ENCODE measurements at places on chromosomes 1 and 21.

DNA sequence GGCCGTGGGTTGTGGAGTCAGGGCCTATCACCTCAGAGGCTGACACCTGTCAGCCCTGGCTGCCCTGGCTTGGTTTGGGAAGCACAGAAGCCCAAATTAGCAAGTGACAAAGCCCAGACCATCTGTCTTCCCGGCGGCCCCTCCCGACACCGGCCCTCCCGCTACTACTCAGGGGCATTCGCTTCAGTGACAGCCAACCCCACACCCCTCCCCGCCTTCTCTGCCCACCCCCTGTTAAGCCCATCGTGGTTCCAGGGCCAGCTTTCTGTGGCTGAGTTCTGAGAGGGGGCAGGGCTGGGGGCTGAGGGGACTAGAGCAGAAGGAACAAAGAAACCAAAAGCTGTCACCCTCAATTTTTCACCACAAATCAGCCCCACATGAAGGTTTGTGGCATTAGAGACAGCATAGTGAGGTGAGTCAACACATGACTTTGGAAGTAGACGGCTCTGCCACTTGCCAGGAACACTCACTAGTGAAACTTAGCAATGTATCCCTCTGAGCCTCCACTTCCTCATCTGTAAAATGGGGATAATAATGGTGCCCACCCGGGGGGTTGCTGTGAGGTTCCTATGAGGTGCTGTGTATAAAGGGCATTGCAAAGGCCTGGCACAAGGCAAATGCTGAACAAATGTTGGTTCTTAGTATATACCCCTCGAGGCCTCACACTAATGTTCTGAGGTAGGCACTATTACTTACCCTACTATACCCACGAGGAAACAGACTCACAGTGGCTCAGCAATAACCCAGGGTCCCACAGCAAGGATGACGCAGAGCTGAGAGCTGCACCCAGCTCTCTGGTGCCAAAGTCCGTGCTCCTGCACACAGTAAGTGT lies 5.2 kb upstream of the TNNI1 start:
- DNase-seq, result no peak

DNA sequence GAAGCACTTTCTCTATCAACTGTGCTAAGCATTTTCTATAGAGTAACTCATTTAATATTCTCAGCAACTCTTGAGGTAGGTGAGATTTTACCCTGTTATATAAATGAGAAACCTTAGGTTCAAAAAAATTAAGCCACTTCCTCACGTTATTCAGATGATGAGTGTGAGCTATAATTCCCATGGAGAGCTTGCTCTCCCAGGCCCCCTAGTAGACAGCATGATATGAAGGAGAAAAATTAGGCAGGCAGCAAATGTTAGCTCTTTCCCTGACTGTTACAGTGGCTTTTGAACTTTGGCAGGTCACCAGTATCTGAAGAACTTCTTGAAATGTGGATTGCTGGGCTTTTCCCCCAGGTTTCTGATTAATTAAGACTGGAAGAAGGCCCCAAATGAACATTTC lies 753.1 kb downstream of the NCAM2 start:
- DNase-seq, result no peak

GRCh38 chr1:98949166-98949565 lies 55.5 kb downstream of the PLPPR5 start:
- no peak for DNase-seq

- no peak for DNase-seq
Observed at GRCh38 chr1:64550510-64550909, 80.6 kb downstream of the CACHD1 start.

DNA sequence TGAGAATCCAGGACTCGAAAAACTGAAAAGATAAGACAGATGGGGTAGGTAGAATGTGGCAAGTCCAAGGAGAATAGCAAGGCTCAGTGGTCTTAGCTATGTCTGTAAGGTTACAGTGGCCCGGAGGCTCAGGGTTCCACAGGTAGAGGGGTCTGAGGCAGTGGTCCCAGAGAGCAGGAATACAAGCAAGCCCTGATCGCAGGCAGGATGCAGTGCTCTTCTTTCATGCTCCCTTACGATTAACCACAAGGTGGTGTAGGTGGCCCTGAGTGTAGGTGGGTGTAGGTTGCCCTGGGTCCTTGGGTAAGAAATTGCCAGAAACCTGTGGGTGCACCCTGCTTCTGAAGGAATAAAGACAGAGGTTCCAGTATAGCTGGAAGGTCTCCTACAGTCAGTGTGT lies 99.1 kb upstream of the RAB3GAP2 start:
- DNase-seq, result no peak

- no peak for DNase-seq
Observed at GRCh38 chr1:222792744-222793143, 22.1 kb upstream of the DISP1 start.
